ENCODE measurements at places on chromosomes 5 and 9.

DNA sequence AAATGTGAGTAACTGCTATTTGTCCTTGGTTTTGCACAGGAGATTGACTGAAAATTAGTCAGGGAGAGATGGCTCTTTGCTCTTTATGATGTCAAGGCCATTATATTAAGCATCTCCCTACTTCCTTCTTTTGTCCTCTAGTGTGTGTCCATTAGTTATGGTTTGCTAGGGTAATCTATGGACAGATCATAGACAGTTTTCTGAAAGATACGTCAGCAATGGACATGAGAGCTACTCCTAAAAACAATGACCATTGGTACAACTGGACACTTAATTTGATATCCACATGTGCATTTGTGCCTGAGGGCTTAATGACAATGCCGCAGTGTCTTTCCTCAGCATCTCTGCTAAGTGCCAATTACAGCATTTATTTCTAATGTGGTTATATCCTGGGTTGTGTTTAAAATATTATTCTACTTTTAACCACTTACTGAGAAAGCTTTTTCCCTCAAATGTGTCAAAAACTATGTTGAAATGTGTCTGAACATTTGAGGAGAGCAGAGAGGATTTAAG lies 218.2 kb upstream of the RFX3 start:
- DNase-seq, result no peak

DNA sequence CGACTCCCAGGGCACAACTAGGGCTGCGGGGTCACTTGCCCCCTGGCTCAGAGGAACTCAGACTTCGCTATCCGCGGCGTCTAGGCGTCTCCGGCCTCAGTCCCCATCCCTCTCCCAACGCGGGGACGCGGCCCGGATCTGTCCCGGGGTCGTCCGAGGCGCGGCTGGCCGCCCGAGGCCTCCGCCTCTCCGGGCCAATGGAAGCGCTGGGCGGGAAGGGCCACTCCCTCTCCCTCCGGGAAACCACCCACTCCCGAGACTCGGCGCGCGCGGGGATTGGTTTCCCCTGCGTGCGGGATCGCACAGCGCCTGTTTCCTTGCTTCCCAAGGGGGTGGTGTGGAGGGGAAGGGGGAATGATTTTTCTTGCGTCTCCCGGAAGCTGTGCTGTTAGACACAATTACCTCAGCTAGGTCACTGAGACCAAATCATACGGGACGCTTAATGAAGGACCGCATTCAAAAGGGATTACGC lies 38.3 kb downstream of the NR2F1 start:
- peak; percentile 86 for DNase-seq

DNA sequence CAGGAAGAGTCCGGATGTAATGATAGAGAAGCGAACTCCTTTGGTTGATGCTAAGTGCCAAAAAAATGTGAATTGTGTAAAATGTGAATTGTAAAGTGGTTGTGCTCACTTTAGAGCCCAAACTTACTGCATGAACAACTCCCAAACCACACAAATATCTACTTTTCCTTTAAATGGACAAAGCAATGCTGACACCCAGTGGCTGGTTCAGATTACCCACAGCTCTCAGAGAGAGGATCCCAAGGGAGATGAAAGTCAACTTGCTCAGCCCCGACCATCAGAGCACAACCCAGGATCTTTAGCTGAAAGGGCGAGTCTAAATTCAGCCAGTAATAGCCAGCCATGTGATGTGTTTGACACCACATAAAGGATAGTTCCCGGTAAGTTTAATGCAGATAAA lies 133.7 kb downstream of the NMUR2 start:
- DNase-seq, result no peak

DNA sequence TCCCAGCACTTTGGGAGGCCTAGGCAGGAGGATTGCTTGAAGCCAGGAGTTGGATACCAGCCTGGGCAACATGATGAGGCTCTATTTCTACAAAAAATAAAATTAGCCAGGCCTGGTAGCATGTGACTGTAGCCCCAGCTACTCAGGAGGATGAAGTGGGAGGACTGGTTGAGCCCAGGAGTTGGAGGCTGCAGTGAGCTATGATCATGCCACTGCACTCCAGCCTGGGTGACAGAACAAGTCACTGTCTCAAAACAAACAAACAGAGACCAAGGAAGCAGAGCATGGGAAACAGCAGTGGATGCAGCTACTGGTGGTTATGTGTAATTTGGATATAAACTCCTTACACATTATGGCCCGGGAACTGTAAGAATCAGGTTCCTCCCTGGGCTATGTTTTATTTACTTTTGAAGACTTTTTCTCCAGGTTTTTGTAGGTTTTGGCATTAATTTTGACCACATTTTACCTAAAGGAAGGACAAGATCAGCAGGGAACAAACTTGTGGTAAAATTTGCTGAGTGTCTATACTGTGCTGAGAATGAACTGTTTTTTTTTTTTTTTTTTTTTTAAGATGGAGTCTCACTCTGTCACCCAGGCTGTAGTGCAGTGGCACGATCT lies 8.3 kb downstream of the KIF2A start:
- DNase-seq, result no peak

DNA sequence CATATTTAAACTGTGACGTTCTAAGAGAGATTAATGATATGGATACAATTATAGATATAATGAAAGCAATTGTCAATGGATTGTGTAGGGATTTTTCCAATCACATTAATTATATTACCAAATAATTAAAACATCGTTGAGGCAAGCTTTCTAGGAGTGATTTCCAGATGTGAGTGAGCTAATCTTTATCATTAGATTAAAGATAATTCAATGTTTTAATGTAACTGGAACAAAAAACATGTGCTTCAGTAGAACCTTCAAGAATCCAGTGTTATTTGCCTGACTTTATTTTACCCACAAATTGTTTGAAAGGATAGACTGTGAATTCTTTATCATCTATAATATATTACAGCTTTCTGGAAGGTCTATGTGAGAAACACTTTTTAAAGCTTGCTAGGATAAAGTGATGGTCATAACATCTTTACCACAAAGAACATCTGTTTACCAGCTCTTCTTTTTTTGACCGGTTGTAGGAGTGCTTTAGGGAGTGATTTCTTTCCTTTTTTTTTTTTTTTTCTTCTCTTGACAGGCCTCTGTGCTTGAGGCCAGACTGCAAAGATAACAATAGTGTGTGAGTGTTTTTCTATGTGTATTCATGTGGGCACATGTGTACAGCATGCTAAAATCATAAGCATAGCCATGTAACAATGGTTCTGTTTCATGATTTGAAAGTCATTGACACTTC lies 35.0 kb downstream of the SNCAIP start:
- no peak for DNase-seq

DNA sequence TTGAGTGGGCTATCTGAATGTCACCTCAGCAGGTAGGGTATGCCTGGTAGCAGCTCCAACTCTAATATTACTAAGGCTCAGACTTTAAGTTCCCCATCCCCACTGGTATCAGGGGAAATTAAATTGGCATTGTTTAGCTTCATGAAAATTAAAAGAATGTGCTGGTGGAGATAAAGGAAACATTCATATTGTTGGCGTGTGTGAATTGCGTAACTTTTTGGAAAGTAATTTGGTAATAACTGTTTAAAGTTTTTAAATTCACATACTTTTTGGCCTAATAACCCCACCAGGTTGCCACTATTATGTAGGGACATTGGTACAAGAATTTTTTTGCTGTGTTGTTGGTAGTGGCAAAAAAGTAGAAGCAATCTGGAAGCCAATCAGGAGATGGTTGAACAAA lies 29.4 kb downstream of the TNPO1 start:
- no peak for DNase-seq

GRCh38 chr9:77575785-77576184 lies 72.3 kb downstream of the GNA14 start:
- no peak for DNase-seq

DNA sequence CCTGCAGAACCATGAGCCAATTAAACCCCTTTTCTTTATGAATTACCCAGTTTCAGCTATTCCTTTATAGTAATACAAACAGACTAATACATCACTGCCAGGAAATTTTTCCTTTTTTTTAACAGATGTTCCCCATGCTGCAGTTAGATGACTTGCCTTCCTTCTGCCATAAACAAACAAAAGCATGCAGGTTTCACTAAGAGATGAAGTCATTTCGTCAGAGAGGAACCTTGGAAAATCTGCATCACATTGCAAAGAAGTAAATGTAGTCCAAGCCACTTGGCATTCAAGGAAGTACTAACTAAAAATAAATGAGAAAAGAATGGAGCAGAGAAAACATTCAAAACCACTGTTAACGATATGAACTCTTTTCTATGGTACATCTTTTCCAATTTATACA lies 194.1 kb upstream of the EFNA5 start:
- DNase-seq, result no peak

DNA sequence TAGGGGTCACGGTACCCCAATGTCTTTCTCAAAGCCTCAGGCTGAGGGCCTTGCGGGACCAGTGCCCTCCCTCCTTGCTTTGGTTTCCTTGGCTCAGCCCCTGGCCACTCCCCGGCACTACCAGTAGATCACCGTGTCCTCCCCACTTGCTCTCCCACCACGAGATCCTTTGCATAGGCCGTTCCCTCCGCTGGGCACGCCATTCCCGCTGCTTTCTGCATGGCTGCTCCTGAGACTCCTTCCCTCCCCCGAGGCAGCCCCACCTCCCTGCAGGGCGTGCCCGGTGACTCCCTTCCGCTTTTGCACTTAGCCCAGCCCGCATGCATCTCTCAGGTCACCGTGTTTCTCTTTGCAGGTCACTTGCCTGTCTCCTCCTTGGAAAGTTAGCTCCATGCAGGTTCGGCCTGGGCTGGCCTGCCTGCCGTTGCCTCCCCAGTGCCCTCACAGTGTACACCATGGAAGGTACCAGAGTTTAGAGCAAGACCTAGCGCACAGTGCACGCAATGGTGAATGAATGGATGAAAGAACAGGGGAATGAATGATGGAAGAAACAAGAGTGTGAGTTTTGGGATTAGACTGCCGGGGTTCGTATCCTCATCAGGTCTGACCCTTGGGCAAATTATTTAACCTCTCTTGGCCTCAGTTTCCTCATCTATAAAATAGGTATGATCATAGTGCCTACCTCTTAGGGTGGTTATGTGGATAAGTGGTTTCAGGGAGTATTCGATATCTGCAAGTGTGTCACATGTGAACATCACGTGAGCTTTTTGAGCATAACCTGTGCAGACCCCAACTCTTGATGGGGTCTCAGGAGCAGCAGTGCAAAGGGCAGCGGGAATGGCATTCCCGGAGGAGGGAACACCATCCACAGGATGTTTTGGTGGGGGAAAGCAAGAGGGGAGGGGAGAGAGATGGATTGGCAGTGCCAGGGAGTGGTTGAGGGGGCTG lies 214.3 kb downstream of the C9orf50 start:
- no peak for DNase-seq

DNA sequence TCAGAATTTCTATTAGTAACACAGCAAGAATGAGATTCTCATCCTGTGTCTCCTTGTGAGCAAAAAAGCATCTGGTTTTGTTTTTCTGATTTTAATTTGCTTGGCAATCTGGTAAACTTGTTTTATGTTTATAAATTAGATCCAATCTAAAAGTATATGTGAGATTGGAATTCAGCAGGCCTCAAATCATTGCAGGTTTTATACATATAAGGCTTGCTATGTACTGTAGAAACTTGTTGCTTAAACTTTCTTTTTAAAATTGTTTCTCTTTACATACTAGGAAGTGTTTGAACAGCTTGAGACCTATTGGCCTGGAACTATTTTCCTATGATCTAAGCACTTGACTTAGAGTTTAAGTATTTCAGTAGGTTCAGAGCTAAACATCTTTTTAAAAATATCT lies 1037.8 kb downstream of the NR2F1-AS1 start:
- DNase-seq, result no peak

- no peak for DNase-seq
Observed at GRCh38 chr5:43658509-43658908, 55.5 kb downstream of the NNT start.

DNA sequence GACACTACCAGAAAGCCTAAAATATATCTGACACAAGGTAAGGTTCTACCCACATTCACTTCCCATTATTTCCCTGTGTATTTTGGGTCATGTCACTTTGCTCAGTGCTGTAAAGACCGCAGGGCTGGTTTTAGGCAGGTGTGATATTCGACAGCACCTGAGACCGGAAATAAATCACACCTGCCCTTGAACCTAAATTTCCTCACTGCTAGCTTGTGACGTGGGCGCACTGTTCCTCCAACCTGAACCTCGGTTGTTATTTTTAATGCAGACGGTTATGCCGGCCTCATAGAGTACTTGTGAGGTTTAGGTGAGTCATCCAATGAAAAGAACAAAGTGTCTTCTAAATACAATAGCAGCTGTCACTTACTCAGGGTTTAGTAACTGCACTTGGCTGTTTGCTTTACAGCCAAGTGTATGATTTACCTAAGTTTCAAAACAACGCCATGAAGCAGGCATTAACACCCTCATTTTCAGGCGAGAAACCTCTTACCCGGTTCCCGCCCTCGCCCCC lies 20.7 kb upstream of the ZNF782 start:
- DNase-seq, result no peak

- DNase-seq, result no peak
Observed at GRCh38 chr9:32442433-32442832, 58.0 kb downstream of the ACO1 start.

GRCh38 chr5:138636398-138636944 lies 61.3 kb upstream of the HSPA9 start:
- peak; percentile 57 for DNase-seq

DNA sequence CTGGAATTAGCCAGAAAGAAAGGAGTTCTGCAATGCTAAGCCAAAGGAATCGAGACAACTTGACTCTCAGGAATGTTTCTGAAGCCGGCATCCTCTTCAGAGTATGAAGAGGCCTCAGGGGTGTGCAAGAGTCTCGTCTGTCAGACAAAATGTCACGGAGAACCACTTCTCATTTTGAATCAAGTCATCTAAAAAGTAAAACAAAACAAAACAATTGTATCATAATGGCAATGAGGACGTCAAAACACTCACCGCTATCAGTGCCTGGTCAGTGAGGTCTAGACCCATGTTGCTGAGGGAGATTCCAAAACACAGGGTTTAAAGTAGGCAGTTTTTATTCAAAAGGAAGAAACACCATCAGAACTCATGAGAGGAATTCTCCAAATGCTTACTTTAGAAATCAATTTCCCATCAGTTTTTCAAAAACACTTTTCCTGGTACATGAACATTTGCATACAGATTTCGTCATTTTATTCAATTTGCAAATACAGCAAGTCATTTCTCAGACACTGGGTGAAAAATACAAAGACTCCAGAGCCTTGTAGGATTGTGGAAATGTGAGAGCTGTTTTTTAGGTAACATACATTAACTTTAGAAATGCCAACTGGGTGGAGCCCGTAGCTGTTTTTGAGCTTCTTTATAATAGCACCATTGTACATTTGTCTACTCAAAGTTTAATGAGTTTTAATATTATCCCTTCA lies 89.5 kb upstream of the MAP3K1 start:
- DNase-seq, result no peak

Data from DMS79 (cell line).